ENCODE measurements at places on chromosomes 16 and 17.

- no peak overlapping the region for H3K4me3 ChIP-seq
- no peaks in the 10 kb centered on the region for H3K4me1 ChIP-seq
- H3K27me3 ChIP-seq: peaks cover 9% of the 10 kb centered on the region
- DNase-seq: no peak
Observed at GRCh38 chr17:9050801-9051401, 29.6 kb downstream of the NTN1 start.

GRCh38 chr17:12068946-12069345 lies 48.3 kb downstream of the MAP2K4 start:
- H3K36me3 ChIP-seq: peaks cover 29% of the 10 kb centered on the region
- H3K27me3 ChIP-seq: no peaks in the 10 kb centered on the region
- no peak overlapping the region for H3K27ac ChIP-seq
- H3K4me1 ChIP-seq: no peaks in the 10 kb centered on the region
- DNase-seq: no peak

DNA sequence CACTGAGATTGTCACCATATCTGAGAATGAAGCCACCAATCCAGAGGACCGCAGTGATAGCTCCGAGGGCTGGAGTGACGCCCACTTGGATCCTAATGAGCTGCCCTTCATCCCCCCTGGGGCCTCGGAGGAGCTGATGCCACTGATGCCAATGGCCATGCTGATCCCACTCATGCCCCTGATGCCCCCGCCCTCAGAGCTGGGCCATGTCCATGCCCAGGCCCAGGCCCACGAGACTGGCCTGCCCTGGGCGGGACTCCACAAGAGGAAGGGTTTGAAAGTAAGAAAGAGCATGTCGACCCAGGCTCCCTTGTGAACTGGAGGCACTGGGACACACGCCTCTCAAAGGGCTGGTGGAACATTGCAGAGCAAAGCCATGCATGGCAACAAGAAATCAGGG lies 2.0 kb downstream of the SPPL2C start:
- no peaks in the 10 kb centered on the region for H3K4me1 ChIP-seq
- no peak overlapping the region for H3K27ac ChIP-seq
- no peaks in the 10 kb centered on the region for H3K36me3 ChIP-seq
- H3K4me3 ChIP-seq: no peak overlapping the region
- no peak for DNase-seq
- peaks cover under 1% of the 10 kb centered on the region for H3K27me3 ChIP-seq

DNA sequence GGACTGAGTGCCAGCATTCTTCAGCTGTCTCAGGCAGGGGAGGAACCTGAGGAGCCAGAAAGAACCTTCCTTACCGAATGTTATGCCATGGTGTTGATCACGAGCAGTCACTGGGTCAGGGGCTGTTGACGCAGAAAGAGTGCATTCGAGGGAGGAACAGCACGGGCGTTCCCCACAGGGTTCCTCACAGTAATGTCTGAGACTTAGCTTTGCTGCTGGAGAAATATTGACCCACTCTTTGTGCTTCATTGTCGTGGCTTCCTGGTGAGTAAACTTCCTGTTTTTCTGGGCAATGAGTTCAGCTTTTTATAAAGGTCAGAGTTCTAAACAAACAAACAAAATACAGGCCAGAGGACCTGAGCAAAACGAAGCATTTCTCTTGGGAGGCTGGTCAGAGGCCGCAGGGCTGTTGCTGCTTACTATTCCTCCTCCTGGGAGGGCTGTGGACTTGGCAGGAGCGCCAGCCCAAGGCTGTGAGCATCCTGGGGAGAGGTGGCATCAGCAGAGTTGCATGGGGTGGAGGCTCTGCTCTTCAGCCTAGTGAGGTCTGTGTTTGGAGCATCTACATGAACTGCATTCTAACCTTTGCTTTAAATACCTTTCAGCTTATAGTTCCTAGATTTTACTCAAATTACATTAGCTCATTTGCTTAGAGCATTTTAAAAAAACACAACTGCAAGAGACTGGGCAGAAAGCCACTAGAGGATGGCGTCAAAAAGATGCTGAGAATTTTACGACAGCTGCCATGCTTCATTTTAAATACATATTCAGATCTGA lies 143.1 kb upstream of the CACNG5 start:
- no peak for DNase-seq
- H3K4me1 ChIP-seq: no peaks in the 10 kb centered on the region
- H3K4me3 ChIP-seq: no peak overlapping the region
- no peaks in the 10 kb centered on the region for H3K36me3 ChIP-seq
- H3K27me3 ChIP-seq: no peaks in the 10 kb centered on the region
